ENCODE measurements at places on chromosomes 2 and 18.
A peak's percentile ranks its signal among the peaks of the same experiment; 100 is the strongest.

DNA sequence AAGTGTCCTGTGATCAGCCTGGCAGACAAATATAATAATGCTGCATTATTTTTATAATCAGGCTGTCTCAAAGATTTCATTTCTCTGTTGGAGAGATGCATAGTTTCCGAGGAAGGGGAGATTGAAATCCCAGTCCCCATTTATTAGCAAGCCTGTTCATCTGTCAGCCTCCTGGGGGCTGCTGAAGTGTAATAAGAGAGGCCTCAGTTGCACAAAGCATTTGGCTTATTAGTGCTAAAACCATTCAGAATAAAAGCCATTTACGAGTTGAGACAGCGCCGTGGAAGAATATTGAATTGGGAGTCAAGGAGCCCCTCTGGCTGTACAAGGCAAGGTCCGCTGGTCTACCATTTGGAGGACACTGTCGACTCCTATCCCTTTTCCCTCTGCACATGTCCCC lies 6.1 kb downstream of the GPR39 start:
- no peak for DNase-seq

GRCh38 chr2:100067784-100068183 lies 74.6 kb downstream of the AFF3 start:
- DNase-seq = no peak

GRCh38 chr18:58078889-58079573 lies 35.0 kb downstream of the NEDD4L start:
- no peak for DNase-seq

DNA sequence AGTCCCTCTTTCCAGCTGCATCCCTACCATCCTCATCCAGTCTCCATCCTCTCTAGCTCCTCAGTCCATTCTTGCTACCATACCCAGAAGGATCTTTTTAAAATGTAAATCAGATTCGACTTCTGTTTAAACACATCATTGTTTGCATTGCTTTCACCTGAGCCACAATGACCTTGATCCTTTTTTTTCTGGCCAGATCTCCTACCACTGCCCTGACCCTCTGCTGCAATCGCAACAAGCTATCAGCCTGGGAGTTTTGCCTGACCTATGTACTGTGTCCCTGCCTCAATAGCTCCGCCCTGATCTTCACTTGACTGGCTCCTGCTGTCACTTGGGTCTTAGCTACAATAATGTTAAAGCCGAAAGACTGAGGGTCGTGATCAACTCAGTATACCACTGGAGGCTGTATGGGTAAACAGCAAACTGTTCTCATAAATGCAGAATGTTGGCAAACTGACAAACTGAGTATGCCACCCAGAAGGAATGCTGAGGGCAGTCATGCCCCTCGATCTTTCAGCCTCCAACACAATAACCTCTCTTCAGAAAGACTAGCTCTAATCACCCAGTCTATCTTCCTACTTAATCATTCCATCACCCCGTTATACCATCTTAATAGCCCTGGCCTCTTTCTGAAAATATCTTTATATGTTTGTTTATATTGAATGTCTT lies 2.6 kb upstream of the RBM43 start:
- no peak for DNase-seq

GRCh38 chr2:97969081-97970067 lies 26.4 kb downstream of the TMEM131 start:
- no peak for DNase-seq

GRCh38 chr2:28435814-28436351 lies 43.2 kb downstream of the FOSL2 start:
- no peak for DNase-seq

DNA sequence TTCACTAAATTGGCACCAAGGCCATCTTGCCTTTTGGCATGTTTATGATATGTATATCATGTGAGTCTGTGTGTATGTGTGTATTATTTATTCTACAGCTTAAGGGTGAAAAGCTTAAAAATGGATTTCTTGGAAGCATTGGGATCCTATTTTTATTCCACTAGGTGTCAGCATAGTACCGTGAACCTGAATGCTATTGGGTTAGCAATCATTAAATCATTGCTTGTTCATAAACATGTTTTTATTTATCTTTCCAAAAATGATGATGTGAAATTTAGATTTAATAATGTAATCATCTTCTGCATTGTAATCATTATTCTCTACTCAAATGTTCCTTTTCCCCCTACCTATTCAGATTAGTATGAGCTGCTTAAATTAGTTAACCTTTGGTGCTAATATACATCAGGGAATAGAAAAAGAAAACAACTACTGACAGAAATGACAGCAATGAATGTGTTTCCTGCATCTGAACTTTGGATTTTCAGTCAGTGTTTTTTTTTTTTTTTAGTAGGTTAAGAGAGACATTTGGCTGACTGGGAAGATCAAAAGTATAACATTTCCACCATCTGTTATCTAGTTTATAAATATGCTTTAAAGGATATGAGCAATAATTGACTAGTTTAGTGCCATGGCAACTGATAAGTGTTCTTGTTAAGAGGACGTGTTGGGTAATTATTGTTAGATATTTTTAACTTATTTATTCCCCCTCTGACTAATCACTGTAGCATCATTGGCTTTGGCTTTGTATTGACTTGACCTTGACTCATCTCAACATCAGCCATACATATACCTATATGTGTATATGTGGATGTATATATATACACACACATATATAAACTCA lies 14.1 kb upstream of the ZSWIM2 start:
- no peak for DNase-seq

DNA sequence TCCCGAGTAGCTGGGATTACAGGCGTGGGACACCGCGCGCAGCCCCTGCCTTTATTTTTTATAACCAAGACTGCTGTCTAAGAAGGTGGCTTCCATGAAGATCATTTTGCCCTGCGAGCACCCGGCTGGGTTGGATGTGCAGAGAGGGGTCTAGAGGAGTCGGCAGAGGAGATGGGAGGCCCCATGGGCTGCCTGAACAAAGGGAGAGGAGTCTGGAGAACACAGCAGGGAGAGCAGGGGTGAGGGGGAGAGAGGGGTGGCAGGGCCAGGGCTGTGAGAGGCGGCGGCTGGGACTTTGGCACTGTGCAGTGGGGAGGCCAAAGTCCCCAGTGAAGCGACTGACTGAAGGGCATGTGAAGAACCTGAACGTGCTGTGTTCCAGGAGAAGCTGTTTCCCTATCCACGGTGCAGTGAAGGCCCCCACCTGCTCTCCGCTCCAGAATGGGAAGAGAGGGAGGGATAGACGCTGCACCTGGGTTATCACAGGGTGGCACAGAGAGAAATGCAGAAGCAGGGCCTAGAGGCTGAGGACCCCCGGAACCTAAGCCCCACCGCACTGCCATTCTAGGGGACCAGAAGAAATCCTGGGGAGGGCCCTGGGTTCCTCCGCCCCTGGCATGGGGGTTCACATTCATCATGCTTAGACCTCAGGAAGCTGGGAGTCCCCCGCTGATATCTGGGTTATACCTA lies 24.8 kb upstream of the FOSL2 start:
- no peak for DNase-seq

DNA sequence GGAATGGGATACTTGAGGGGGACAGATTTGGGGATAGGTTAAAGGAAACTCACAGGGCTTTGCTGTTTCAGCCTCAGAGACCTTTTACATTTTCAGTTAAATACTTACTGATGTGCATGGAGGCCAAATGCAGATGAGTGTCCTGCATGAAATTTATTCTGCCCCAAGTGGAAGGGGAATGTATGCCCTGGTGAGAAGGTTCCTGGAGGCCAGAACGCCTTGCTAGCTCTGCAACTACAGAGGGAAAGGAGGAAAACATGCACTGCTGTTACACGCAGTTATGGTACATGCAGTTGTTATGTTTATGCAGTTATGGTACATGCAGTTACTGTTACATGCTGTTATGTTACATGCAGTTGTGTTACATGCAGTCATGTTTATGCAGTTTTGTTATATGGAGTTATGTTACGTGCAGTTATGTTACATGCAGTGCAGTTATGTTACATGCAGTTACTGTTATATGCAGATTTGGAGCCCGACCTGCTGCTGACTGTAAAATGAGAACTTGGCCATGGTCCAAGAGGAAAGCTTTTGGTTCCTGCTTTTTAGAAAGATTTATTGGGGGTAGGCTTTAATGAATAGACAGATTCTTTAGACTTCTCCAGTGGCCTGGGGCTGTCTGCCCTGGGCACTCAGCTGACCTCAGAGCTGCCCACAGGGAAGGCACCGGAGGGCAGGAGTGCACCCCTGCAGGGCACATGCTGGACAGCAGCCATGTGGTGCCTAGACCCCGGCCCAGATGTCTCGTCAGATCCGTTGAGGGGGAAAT lies 84.1 kb downstream of the LDLRAD4 start:
- DNase-seq = no peak

DNA sequence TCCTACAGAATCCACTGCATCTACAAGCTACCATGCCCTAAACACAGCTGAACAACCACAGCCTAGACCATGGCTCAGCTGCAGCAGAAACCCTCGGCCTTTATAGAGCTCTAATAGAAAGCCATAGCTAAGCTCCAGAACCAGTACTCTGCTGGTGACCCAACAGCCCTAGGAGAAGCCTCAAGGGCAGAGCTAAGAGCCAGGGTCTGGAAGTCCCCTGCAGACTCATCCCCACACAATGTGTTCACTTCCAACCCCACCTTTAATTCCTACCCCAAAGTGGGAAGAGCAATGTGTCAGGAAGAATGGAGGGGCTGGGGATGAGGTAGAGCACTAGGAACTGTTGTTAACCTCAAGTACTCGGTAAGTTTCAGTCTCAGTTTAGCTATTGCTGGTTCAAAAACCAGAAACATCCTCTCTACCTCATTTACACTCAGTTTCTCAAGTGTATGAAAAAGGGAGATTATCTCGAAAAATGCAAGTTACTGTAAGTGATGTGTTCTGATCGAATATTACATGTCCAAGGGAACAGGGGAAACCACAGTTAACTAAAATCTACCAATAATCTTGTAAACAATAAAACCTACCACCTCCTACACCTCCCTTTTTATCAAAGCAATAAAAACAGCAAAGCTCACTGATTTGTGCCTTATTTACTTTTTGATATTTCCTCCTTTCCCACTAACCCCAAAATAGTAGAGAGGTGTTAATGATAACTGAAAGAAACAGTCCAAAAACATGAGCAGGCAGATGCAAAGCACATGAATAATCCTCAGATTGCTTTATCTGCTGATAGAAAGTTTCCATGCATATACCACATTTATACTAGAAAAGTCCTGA lies 36.2 kb downstream of the THADA start:
- no peak for DNase-seq

DNA sequence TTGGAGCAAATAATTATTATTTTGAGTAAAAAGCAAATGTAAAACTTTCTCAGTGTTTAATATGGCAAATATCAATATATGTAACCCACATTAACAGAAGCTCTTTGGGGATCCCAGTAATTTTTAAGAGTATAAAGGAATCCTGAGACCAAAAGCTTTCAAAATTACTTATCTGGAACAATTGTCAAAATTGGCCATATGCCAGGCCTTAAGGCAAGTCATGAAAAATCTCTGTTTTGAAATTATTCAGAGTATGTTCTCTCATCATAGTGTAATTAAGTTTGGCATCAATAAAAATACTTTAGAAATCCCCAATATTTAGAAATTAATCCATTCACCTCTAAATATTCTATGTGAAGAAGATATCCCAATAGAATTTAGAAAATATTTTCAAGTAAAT lies 225.3 kb upstream of the ARL4C start:
- DNase-seq = no peak

- no peak for DNase-seq
Observed at GRCh38 chr2:20444993-20445910, 1.6 kb upstream of the RHOB start.

GRCh38 chr18:57212678-57213077 lies 65.8 kb downstream of the BOD1L2 start:
- DNase-seq = no peak

GRCh38 chr2:14422426-14422825 lies 210.1 kb upstream of the LRATD1 start:
- DNase-seq = no peak

GRCh38 chr18:58290116-58290695 lies 246.2 kb downstream of the NEDD4L start:
- DNase-seq = no peak

DNA sequence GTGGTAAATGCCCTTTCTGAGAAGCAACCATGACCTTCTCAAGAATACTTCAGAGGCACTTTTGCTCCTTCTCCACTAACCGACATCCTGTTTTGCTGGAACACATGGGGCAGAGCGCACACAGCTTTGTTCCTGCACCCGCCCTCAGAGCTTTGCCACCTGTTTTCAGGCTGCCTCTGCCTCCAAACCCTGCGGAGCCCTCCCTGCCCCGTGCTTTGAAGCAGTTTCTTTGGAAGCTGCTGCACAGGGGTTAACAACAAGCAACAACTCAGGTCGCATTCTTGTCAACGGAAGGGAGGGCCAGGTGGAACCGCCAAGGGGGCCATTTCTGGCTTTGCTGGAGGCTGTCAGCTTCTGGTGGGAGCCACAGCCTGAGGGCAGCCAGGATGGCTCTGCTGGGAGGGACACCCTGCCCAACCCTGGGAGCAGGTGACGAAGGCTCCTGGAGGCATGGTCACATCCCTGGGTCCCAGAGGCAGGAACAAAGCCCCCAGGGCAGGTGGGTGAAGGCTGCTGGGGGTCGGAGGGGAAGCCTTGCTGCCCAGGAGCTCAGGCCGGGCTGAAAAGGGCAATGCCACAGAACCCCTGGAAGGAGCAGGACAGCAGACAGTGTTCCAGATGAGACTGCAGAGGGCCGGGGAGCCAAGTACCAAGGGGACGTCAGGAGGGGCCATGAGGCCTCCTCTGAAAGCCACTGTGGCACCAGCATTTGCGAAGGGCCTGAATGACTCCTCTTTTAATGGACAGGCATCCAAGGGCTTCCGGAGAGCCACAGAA lies 46.8 kb downstream of the MRPS5 start:
- DNase-seq = peak; percentile 63

- no peak for DNase-seq
Observed at GRCh38 chr18:27527856-27528255, 342.7 kb upstream of the CHST9 start.

- no peak for DNase-seq
Observed at GRCh38 chr2:20074901-20075300, 23.5 kb upstream of the LAPTM4A start.

DNA sequence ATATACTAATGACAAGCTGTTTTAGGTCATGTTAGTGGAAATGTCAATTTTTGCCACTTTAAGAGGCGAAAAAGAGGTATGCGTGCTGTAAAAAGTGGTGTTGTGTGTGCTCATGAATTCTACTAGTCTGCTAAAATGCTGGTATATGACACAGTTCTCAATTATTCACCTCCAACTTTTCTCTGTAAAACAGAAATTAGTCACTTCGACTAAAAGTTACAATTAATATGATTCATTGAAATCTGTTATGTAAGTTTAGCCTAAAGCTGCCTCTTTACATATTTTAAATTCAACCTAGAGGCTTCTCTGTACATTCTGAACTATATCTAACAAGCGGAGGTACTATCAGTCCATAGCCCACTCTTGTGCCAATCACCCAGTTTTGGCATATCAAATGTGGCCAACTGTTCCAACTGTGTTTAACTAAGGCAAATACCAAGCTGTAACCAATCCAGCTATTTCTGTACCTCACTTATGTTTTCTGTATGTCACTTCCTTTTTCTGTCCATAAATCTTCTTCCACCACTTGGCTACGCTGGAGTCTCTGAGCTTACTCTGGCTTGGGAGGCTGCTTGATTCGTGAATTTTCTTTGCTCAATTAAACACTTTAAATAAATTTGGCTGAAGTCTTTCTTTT lies 20.8 kb downstream of the BAZ2B start:
- no peak for DNase-seq

GRCh38 chr2:206986943-206987342 lies 47.6 kb downstream of the CPO start:
- DNase-seq = no peak

Data from CD4-positive, alpha-beta T cell treated with Interleukin-1 beta for 1 hour (primary cell).